ENCODE measurements at places on chromosomes 16 and 17. TPM values are rescaled to one million over a fixed set of nuclear protein-coding genes. Genes with fewer than 3 reads are reported as not detected.

- no peak for DNase-seq
Measured at GRCh38 chr16:26273607-26274006, 581.8 kb downstream of the HS3ST4 start.

- no peak for DNase-seq
Measured at GRCh38 chr17:63402431-63403212, 43.5 kb downstream of the CYB561 start.

- DNase-seq = no peak
Measured at GRCh38 chr16:8673611-8674412, 605 bp upstream of the ABAT start.

The SP6 gene
- total RNA-seq = 0.62 TPM

DNA sequence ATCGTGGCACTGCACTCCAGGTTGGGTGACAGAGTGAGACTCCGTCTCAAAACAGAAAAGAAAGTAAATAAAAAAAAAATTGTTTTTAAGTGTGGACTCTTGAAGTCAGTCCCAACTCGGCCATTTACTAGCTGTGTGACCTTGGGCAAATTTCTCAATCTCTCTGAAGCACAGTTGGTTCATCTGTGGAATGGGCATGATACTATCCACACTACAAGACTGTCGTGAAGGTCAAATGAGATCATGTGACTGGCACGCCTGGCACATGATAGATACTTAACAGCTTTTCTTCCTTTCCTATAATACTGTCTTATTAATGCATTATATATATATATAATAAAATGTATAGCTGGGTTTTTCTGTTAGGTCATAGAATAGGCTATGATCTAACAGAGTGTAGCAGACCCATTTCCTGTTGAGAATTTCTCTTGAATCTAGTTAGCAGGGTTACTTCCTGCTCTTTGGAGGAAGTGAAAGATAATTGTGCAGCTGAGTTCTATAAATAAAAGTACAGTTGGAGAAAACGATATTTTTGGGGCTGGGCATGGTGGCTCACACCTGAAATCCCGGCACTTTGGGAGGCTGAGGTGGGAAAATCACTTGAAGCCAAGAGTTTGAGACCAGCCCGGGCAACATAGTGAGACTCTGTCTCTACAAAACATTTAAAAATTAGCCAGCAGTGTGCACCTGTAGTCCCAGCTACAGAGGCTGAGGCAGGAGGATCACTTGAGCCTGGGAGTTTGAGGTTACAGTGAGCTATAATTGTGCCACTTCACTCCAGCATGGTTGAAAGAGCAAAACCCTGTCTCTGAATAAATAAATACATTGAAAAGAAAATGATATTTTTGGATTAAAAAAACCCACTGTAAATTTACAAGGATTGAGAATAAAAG is 7.3 kb downstream of the MILR1 start:
- no peak for DNase-seq

GRCh38 chr17:65794572-65794971 is 233.1 kb upstream of the AXIN2 start:
- no peak for DNase-seq

DNA sequence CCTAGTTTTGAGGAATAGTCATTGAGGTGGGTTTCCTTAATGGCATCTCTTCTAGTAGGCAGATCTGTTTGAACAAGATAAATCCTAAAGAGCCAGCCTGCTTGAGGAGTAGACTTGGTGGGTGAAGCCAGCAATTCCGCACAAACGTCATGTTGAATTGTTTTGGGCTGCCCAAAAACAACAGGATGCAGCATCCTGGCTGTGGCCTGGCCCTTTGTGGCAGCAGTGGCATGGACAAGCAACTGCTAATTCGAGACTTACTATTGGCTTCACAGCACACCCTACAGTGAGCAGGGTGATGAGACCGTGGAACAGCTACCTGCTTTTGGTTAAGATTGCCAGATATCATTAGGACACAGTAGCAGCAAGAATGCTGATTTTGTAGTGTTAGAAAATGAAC is 9.3 kb upstream of the VPS4A start:
- DNase-seq = no peak

DNA sequence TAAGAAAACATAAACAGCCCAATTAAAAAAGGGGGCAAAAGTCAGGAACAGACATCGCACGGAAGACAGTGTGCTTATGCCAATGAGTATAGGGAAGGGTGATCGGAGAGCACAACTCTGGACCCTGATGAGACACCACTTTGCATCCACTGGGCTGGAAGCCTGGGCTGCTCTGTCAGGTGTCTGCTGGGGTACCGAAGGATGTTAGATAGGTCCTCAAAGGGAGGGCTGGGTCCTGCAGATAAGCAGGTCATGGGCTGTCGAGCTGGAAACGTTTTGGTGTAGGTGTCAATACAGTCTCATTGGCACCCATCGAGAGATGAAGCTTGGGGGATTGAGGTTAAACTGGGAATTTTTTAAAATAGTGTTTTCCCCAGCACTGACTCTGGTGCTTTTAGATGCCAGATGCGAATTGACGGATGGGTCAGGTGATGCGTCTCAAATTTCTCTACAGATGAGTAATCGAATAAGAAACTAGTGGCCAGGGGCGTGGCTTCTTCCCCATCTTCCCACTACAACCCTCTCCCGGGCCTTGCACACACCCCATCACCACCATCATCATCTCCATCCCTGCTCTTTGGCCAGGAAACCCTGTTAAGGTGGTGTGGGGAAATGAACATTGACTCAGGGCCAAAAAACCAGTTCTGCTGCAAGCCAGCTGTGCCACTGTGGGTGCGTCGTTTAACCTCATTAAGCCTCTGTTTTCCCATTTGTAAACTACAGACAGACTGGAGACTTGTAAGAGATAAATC is 47.8 kb upstream of the IRF8 start:
- DNase-seq = no peak

GRCh38 chr16:29983420-29984136 is 9.9 kb downstream of the TAOK2 start:
- DNase-seq = no peak

DNA sequence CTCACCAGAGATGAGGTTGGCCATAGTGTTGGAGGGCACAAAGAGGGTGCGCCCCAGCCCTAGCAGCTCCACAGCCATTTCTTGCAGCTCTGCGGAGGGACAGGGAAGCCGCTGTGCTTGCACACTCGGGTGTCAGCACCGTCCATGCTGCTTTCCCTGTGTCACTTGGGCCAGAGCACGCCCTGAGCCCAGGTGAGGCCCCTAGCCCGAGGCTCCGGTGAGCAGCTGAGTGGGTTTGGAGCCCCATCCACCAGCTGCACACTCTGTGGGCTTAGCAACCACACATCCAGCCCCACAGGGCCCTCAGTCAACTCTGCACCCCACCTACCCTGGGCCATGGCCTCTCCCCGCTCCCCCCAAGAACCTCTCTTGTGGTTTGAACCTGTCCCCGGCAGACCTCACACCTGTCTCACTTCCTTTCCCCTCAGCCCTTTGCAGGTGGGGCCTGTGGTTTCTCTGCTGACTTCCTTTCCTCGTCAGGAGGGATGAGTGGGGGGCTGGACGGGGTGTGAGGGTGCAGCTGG is 20.7 kb downstream of the TMEM235 start:
- DNase-seq = no peak

DNA sequence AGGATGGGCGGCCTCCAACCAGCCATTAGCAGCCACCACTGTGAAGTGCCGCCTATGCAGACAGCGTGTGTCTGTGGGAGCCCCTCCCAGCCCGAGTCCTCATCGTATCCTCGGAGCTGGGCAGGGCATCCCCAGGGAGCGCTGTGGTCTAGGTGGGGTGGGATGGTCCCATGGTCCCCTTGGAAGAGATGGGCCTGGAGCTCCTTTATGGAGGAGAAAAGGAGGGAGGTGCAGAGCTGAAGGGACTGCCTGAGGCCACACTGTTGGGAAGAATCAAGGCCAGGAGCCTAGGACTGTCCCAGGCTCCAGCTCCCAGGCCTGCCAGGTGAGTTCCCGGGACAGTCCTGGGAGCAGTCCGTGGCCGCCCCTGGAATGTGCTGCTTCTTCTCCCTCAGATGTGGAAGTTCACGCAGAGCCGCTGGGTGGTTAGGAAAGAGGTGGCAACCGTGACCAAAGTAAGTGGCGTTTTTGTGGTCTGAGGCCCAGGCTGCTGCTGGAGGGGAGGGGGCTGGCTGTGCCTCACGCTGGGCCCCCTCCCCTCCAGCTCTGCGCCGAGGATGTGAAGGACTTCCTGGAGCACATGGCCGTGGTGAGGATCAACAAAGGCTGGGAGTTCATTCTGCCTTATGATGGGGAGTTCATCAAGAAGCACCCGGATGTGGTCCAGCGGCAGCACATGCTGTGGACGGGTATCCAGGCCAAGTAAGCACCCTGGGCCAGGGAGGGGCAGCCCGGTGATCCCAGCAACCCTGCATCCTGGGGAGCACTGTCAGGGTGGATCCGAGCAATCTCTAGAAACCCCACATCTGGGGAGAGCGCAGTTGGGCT is 27.0 kb downstream of the POLR3E start:
- no peak for DNase-seq

The ASPA gene
- not detected for total RNA-seq

The NKD1 gene
- total RNA-seq = 0.34 TPM

- no peak for DNase-seq
Measured at GRCh38 chr17:49494399-49494985, 601 bp upstream of the NGFR start.

DNA sequence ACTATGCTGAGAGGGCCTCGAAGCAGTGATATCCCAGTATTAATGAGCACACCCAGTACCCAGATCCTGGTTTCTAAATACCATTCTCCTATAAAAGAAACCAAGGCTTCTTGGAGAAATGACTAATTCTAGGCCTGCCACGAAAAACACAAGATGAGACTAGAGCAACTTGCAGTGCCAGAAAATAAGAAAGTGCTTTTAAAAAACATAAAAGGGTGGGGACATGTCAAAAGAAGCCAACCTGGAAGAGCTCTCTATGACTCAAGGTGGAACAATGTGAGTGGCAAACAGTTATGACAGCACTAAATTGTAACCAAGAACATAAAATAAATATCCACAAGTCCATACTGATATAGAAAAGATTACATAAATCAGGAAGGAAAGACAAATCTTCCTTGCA is 153.2 kb upstream of the KCNJ18 start:
- DNase-seq = no peak

DNA sequence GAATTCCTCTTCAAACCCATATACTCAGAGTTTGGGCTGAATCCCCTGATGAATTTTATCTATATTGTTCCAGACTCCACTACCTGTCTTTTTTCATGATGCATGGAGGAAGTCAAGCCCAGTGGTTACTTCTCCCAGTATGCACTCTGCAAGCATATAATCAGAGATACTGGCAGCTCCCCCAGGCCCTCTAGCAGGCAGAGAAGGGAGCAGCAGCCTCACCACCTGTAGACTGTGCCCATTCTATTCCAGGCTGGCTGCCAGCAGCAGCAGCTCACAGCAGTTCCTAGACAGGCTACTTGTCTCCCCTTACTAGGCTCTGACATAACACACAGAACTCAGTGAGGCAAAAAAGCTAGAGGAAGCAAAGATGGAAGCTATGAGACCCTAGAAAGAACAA is 3.4 kb downstream of the MKS1 start:
- DNase-seq = no peak

DNA sequence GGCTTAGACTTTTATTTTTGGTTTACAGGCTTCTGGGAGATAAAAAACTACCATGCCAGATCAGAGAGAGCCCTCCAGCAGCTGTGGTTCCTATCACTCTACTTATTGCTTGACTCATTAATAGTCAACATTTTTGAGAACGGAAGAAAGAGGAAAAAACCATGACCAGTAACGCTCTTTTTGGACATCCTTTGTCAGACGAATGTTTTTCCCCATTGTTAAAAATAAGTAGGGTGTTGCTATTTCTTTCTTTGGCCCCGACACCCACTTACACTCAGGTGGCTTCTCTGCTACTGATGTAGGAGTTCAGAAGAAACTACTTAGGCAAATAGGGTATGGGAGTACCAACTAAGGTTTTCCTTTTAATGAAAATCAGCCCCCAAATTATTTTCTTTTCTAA is 27.5 kb downstream of the TVP23A start:
- no peak for DNase-seq

- no peak for DNase-seq
Measured at GRCh38 chr16:85515319-85515745, 97.8 kb upstream of the GSE1 start.

- no peak for DNase-seq
Measured at GRCh38 chr17:37640015-37640414, 3.2 kb downstream of the DDX52 start.

DNA sequence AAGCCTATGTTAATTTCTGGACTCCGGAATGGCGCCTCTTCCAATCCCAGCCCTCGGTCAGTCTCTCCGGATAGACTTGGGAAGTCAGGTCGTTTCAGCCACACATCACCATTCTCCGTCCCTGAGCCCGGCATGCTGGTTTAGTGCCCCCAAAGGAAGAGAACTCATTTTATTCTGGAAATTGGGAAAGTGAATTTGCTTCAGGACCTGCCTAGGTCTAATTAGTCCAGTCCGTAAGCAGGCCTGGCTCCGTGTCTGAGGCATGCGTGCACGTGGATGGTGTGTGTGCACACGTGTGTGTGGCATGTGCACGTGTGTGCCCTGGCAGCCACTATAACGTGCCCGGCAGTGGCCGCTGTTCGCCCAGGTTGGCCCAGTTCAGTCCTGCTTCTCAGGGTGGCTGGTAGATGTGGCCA is 77.4 kb downstream of the RPA1 start:
- DNase-seq = no peak

DNA sequence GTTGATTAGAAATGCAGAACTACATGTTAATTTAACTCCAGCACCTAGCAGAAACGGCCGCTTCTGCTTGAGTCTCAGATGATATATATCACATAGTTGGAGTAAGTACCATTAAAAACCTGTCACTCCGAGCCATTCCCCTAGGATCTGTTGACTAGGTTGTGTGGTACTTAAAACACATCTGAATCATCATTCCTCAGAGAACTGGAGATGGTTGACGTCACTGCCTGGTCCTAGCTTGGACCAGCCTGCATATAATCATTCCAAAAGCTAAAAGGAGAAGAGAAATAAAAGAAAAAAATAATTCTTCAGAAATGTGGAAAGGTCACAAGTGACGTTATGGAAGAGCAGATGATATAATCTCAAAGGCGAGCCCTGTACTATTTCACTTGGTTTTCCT is 31.3 kb upstream of the RASL10B start:
- no peak for DNase-seq

DNA sequence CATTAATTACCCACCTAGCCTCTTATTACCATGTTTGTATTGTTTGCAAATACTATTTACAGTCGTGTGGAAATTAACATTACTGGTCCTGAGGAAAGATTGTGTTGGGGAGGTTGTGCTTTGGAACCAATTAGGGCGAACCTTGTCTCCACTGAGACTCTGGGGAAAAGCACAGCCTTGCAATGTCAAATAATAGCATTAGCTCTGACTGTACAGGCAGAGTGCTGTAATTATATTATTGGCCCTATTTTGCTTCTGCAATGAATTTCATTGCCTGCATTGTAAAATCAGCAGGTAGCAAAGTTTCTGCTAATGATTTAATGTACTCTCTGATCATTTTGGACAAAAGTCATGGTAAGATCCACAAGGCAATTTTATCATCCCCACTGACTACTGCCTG is 97.0 kb downstream of the WWOX start:
- no peak for DNase-seq

GRCh38 chr16:52707676-52708337 is 160.9 kb upstream of the TOX3 start:
- DNase-seq = no peak

GRCh38 chr17:73104450-73104849 is 12.0 kb upstream of the SLC39A11 start:
- no peak for DNase-seq

The HEXIM2 gene
- 10.4 TPM for total RNA-seq

The TRIM72 gene
- not detected for total RNA-seq

The SLC2A4 gene
- 0.38 TPM for total RNA-seq

Data from kidney epithelial cell (primary cell).